ENCODE measurements at places on chromosomes 7 and 10.

- DNase-seq = no peak
These were observed 543.6 kb downstream of the SDK1 start for GRCh38 chr7:3844540-3845151.

- DNase-seq = no peak
These were observed 3.9 kb upstream of the VGF start for GRCh38 chr7:101169110-101169837.

- DNase-seq = no peak
These were observed 32.5 kb upstream of the TBX20 start for GRCh38 chr7:35286422-35286821.

DNA sequence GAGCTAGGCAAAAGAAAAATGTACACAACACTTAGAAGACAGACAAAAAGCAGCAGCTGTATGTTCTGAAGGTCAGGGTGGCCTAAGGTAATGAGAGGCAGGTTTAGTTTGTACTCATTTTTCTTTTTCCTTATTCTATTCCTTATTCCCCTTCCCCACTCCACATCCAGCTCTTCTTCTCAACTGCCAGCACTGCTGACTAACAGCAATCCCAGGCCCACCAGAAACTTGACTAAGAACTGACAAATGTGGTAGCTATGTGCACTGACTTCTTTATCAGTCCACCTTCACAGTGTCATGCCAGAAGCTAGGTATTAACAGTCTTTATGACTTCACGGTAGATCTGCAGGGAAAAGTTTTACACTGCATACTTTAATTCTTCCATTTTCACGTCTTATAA is 6.1 kb downstream of the COPG2 start:
- no peak for DNase-seq

- DNase-seq = no peak
These were observed 275.9 kb downstream of the EXOC4 start for GRCh38 chr7:133528796-133529195.

Measured in neural progenitor cell (in vitro differentiated cells).